ENCODE measurements at places on chromosomes 1 and 21.

GRCh38 chr1:223776075-223776814, 63.9 kb downstream of the CAPN2 start:
- DNase-seq = no peak

DNA sequence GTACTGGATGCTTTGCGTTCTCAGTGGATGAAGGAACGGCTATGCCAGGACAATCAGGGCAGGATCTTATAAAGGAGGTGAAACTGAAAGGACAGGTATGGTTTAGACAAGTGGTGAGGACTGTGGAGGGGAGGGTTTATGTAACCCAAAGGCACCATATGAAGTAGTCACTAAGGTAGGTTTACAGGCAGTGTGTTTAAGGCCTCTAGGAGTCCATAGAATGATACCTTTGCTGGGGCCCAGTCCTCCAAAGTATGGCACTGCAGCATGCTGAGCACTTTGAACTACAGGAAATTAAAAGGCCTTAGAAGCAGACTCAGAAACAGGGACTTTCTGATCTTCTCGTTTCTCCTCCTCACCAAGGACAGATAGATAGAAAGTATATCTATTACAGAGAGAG, 304.7 kb upstream of the USP25 start:
- DNase-seq = no peak

DNA sequence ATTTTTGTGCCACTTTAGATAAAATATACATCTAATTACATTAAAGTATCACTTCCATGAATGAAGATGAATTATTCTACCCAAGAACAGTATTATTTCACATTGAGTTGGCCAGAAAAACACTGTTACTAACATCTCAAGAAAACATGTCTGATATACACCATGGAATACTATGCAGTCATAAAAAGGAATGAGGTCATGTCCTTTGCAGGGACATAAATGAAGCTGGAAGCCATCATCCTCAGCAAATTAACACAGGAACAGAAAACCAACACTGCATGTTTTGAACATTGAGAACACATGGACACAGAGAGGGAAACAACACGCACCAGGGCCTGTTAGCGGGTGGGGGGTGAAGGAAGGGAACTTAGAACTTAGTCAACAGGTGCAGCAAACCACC, 69.0 kb downstream of the TESK2 start:
- DNase-seq = no peak

GRCh38 chr1:197145446-197146024, 934 bp downstream of the ASPM start:
- DNase-seq = no peak

GRCh38 chr1:235843461-235843961, 23.2 kb downstream of the LYST start:
- no peak for DNase-seq

GRCh38 chr1:180131510-180131909, 23.2 kb upstream of the QSOX1 start:
- peak; percentile 51 for DNase-seq

DNA sequence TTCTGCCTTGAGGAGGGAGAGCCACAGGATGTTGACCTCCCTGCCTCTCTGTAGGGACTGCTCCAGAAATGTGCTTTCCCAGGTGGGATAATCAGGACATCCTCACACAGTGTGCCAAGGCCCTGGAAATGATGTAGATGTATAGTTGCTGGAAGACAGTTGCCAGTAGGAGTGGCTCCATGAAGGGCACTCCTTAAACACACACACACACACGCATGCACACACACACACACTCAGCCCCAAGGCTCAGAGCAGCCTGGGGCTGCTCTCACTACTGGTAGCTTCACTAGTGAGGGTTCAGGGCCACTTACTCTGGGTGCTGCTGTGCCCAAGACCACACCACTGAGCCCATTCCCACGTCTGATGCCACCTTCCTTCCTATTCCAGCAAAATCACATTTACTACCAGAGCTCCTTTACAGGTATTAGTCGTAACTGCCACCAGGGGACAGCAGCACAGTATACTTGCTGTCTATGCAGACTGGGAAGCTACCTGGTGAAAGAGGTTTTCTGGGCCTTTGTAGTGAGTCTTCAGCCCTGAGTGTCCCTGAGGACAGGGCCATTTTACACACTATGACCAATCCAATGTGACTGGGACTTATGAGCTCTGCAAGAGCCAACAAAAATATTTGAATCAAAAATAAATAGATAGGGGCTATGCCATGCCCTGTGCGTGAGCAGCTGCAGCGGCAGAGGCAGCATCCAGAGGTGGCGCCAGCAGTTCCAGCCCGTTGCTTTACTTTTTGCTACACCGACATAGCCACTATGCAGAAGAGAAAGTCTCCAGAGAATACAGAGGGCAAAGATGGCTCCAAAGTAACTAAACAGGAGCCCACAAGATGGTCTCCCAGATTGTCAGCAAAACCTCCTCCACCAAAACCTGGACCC, 15.0 kb downstream of the CRNN start:
- peak; percentile 25 for DNase-seq

DNA sequence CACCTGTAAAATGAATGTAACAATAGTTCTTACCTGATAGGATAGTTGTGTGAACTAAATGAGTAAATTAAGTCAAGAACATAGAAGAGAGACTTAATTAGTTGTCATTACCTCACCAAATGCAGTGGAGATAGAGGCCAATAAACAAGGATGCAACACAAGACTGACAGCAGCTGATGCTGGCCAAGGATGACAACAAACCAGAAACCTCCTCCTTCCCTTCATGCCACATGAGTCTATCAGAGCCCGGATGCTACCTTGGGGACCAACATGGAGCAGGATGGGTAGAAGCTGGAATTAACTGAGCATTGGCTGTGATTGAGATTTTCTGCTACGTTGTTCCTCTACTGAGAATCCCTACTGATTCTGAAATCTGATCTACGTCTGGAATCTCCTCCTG, 30.3 kb upstream of the USP1 start:
- no peak for DNase-seq

GRCh38 chr1:12473596-12474362, 144.2 kb downstream of the DHRS3 start:
- no peak for DNase-seq

DNA sequence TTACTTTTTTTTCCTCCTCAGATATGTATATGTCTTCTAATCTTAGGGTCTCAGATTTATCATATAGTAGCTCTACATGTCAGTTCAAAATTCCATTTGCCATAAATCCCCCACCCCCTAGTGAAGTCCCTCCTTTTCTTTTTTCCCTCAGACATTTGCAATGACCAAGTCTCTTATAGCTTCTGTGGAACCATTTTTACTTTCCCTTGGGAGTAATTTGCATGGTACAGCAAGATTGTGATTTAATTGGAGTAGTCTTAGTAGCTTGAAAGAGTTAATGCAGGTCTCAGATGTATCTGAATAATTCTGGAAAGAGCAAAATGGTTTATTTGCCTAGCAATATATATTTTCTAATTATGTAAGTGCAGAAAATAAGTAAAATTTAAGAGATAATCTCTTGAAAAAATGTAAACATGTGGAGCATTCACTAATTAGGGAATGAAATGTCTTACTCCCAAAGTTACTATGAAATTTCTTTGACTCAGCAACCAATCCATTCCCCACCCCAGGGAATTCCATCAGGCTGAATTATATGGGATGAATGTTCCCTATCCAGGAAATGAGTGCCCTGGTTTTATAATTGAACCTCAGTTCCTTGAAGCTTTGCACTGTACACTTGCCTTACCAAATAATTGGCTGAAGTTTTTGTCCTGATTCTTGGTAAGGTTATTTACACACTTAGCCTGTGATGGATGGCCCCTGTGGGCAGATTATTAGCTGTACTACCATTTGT, 267.0 kb downstream of the DNM3 start:
- peak; percentile 19 for DNase-seq

DNA sequence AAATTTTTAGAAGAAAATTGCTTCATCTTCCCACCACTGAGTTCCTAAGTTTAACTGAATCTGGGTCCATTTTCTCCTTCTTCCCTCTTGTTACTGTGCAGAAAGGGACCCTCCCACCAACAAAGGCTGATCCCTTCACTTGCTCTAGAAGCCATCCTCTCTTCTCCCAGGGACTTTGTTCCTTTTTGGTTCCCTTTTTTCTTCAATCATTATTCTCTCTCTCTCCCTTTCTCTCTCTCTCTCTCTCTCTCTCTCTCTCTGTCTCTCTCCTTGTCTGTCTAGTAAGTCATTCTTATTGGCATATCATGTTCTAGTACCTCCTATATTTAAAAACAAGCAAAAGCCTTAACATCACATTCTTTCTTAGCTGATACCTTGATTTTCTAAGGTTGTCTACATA, 31.7 kb upstream of the GADD45A start:
- DNase-seq = no peak

- no peak for DNase-seq
These were observed 121.8 kb downstream of the HMGB4 start for GRCh38 chr1:33985656-33986055.

DNA sequence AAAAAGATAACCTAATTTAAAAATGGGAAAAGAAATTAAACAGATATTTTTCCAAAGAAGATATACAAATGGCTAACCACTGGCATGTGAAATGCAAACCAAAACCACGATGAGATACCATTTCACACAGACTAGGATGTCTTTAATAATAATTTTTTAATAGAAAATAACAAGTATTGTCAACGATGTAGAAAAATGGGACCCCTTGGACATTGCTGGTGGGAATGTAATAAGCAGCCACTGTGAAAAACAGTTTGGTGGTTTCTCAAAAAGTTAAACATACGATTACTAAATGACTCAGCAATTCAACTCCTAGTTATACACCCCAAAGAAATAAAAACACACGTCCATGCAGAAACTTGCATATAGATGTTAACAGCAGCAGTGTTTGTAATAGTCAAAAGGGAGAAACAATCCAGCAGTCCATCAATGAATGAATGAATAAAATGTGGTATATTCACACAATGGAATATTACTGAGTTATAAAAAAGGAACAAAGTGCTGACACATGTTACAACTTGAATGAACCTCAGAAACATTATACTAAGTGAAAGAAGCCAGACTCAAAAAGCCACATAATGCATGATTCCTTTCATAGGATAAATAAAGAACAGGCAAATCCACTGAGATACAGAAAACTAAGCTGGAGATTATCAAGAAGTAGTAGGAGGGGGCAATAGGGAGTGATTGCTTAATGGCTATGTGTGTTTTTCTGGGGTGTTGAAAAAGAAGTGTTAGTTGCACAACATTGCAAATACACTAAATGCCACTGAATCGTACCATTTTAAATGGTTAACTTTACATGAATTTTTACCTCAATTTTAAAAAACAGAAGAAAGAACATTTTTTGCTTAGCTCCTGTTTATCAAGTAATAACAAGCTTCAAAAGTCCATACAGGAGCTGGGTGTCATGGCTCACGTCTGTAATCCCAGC, 4.1 kb downstream of the PPT1 start:
- no peak for DNase-seq

GRCh38 chr1:91613595-91613994, 112.9 kb downstream of the CDC7 start:
- DNase-seq = no peak

- DNase-seq = no peak
These were observed 8.3 kb downstream of the FRRS1 start for GRCh38 chr1:99758073-99758511.

GRCh38 chr1:178541829-178542553, 29.1 kb downstream of the TEX35 start:
- DNase-seq = peak; percentile 42

DNA sequence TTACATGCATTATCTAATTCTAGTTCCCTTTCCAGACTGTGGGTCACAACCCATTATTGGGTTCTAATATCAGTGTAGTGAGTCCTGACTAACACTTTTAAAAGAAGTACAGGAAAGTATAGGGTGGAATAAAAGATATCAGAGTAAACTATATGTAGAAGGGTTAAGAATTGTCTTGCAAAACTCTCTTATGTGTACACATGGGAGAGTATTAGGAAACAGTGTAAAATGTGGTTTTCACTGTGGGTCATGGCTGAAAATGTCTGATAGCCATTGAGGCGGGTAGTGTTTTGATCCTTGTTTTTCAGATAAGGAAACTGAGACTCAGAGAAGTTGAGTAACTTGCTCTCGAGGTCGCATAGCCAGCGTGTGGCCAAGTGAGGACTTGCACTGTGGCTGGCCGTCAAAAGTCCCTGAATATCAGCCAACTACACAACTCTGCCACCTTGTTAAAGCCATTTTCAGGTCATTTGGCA, 18.5 kb upstream of the MTARC1 start:
- DNase-seq = no peak

GRCh38 chr1:222912730-222913129, 97.9 kb downstream of the DISP1 start:
- DNase-seq = no peak

DNA sequence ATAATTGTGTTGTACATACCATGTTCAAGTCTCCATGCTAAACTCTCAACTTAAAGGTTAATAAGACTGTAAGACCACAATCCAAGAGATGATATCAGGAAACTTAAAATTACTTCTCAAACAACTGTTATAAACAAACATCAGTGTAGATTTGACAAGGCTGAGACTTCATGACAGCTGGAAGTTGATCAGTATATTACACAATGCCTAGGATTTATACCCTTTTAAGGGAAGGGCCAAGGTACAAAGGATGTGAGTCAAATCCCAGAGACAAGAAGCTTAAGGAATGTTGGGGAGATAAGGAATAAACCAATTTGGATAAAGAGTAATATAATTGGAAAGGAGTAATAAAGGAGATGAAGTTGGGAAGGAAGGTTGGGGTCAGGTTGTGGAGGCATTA, 98.8 kb downstream of the LBR start:
- no peak for DNase-seq

GRCh38 chr1:228058172-228058948, 24.1 kb upstream of the ARF1 start:
- no peak for DNase-seq

DNA sequence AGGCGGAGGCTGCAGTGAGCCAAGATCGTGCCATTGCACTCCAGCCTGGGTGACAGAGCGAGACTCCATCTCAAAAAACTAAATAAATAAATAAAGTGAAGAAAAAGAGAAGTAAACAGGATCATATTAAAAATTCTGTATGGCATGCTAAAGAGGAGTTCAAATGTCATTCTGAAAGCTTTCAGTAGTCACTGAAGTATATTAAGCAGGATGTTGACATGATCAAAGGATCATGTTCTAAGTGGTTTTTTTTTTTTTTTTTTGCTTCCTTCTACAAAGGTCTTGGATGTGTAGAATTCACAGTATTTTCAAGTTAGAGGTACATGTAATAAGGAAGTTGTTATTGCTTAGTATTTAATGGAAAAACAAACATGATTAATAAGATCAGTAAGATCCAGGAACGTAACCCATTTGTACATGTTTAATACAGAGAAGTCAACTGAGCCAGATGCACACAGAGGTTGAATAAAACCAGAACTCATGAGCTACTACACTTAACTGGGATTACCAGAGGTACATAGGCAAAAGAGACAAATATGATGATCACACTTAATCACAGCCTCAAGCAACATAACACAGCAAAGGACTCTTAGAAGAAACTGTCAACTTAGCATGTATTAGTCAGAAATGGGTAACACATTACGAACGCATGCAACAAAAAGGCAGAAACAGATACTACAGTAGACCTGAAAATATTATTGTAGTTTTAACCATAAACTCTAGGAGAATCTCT, 12.2 kb downstream of the CDC42BPA start:
- no peak for DNase-seq

- no peak for DNase-seq
These were observed 10.0 kb downstream of the ARID1A start for GRCh38 chr1:26705788-26706311.

GRCh38 chr1:198201956-198202784, 45.4 kb downstream of the NEK7 start:
- DNase-seq = no peak

Measured in COLO829 (cell line).